ENCODE measurements at places on chromosomes 16 and 17. TPM values are rescaled to one million over a fixed set of nuclear protein-coding genes. Genes with fewer than 3 reads are reported as not detected.

The SGCA gene
- total RNA-seq = 0.22 TPM

The KCNJ2 gene
- total RNA-seq = not detected

The KLHL10 gene
- total RNA-seq = not detected

The TAC4 gene
- total RNA-seq = not detected

The PPL gene
- 0.81 TPM for total RNA-seq

The SDR42E1 gene
- total RNA-seq = 0.03 TPM

The TMC8 gene
- total RNA-seq = 0.02 TPM

The NATD1 gene
- 1.9 TPM for total RNA-seq

The TOP2A gene
- 227 TPM for total RNA-seq

The PDILT gene
- not detected for total RNA-seq

The LPO gene
- not detected for total RNA-seq

The CDR2L gene
- total RNA-seq = 24.0 TPM

The SP6 gene
- 0.46 TPM for total RNA-seq

The HOXB9 gene
- 8.3 TPM for total RNA-seq

The CCL1 gene
- not detected for total RNA-seq

The FOXN1 gene
- total RNA-seq = not detected

The CES5A gene
- not detected for total RNA-seq

The EPOP gene
- total RNA-seq = 3.0 TPM

The CCDC200 gene
- not detected for total RNA-seq

The CRYBA1 gene
- total RNA-seq = not detected

The MT1F gene
- total RNA-seq = not detected

The SHBG gene
- 2.8 TPM for total RNA-seq

The ITPRIPL2 gene
- total RNA-seq = 30.8 TPM

The KRTAP2-3 gene
- total RNA-seq = 0.69 TPM

The SSTR5 gene
- total RNA-seq = not detected

The MSLN gene
- 7.6 TPM for total RNA-seq

The CSH1 gene
- not detected for total RNA-seq

The C16orf54 gene
- not detected for total RNA-seq

The KRTAP17-1 gene
- total RNA-seq = not detected

The TEKT3 gene
- not detected for total RNA-seq

The GPRC5C gene
- 2.7 TPM for total RNA-seq

All from A172 (cell line).